AG04449 (cell line): ENCODE measurements at places on chromosomes 3 and 15.

DNA sequence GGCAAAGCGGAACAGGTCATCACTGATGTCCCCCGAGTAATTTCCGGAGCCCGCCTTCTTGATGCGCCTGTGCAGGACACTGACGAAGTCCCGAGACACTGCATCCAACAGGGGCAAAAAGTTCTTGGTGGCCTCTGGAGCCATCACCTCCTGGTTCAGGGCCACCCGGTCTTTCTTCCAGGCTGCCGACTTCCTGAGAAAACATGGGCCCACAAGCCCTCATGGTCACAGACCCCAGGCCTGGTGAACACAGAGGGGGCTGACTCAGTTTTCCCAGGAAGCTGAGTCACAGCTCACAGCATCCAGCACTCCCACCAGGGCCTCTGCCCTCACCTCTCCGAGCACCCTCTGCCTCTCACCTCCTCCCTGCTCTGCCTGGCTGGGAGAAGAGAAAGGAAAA is 22.4 kb downstream of the CYP11A1 start:
- no peak for DNase-seq

DNA sequence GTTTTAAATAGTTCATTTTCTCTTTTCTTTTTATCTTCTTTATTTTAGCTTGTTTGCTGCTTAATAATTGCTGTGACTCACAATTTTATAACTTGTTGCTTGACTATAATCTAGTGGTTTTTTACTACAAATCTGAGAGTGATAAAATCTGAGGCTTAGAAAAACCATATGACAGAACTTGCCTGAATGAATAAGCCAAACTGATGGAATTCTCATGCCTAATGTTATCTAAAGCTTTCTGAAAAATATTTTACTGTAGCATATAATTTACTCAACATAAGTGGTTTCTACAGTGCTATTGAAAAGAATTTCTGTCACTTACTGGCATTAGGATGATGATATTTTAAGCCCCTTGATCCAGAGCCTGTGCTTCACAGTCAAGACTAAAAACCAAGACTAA is 175.1 kb downstream of the VGLL3 start:
- no peak for DNase-seq

DNA sequence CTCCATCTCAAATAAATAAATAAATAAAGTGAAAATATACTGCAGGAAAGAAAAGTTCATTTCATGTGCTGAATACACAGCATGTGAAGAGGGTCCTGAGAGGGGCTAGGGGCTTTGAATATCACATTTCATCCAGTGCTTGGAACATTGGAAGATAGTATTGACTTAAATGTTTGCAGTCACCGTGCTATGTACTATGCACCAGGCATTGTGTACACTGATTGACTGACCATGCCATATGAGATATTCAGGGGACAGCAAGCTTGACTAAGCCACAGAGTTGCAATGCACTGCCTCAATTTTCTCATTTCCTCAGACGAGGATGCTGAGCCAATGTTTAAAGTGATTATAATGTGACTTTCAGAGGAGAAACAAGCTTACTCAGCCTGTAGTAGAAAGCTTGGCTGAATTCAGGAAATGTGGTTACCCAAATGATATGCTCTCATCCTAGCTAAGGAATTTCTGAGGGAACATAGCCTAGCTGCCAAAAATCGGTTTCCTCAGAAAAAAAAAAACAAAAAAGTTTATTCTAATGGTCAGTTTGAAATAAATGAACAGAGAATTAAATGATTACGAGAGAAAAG is 557.9 kb downstream of the FGF12 start:
- no peak for DNase-seq

GRCh38 chr15:63905558-63906265 is 72.0 kb upstream of the HERC1 start:
- no peak for DNase-seq

- DNase-seq, result no peak
Measured at GRCh38 chr3:32421185-32421584, 29.5 kb downstream of the CMTM7 start.

DNA sequence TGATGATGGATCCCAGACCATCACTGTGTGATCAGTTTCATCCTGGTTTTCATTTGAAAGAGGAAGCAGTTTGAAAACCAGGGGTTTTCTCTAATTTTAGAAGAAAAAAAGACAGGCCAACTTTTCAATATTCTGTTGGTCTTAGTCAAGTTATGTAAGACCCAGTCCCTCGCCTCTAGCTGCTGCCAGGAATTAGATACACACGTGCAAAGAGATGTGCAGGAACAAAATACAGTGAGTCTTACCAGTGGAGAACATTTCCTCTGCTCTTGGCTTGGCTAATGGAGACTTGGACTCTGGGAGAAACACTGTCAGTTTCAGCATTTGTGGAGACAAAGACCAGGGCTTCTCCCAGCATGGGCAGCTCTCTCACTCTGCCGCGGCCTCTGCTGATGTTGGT is 214.9 kb upstream of the C2CD4B start:
- no peak for DNase-seq
